Suppressor macrophage treated with lipopolysaccharide for 1 hour (primary cell): ENCODE measurements at places on chromosomes 11 and 22.
A peak's percentile ranks its signal among the peaks of the same experiment; 100 is the strongest.

DNA sequence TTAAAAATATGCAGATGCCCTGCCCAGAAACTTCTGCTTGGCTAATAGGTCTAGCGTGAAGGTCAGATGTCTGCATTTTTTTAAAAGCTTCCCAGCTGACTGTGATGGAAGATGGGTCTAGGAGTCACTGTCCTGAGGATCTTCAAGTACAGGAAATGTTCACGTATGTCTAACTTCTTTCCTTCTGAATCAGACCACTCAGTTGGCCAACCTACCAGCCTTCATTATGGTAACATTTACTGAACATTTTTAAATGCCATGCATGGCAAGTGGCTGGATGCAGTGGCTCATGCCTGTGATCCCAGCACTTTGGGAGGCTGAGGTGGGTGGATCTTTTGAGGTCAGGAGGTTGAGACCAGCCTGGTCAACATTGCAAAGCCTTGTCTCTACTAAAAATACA is 1.1 kb upstream of the PRG2 start:
- DNase-seq: no peak

DNA sequence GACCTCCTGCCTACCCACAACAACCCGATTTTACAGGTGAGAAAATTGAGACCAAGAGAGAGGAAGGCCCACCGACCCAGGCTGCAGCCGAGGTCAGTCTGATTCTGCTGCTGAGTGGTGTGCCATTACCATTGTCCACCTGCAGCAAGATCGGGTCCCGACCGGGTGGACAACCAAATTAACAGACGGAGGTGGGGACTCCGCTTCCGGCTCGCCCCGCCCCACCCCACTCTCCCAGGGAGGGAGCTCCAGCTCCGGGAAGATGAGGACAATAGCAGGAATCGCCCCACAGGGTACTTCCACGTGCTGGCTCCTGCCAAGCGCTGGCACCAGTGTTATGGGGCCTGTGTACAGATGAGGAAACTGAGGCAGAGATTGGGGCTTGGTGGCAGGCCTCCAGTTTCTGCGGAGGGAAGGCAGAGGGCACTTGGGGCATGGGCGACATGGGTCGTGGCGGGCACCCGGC is 425 bp upstream of the KDELR3 start:
- no peak for DNase-seq

GRCh38 chr11:30424321-30424720 is 101.4 kb downstream of the ARL14EP start:
- DNase-seq: no peak

DNA sequence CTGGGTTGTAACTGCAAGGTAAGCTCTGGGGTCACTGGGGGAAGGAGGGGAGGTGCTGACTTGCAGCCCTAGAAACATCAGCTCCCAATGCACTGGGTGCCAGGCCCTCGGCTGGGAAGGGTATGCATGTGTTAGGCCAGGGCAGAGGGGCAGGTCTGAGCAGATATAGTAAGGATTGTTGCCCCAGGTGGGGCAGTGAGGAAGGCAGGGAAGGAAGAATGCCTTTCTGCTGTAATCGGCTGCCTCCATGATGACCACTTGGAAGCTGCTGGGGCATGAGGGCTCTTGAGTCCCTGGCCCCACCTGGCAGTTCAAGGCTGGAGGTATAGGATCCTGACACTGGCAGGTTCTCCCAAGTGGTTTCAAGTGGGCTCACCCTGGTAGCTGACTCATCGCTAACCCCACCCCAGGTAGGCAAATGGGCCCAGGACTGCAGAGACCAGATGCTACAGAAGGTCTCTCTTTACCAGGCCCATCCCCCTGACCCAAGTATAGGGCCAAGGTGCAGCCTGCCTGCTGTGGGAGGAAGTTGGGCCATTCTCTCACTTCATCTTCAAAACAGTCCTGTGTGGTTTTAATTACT is 56.7 kb downstream of the TIMP3 start:
- DNase-seq: no peak

GRCh38 chr11:113901141-113901540 is 3.5 kb upstream of the HTR3B start:
- DNase-seq: no peak

DNA sequence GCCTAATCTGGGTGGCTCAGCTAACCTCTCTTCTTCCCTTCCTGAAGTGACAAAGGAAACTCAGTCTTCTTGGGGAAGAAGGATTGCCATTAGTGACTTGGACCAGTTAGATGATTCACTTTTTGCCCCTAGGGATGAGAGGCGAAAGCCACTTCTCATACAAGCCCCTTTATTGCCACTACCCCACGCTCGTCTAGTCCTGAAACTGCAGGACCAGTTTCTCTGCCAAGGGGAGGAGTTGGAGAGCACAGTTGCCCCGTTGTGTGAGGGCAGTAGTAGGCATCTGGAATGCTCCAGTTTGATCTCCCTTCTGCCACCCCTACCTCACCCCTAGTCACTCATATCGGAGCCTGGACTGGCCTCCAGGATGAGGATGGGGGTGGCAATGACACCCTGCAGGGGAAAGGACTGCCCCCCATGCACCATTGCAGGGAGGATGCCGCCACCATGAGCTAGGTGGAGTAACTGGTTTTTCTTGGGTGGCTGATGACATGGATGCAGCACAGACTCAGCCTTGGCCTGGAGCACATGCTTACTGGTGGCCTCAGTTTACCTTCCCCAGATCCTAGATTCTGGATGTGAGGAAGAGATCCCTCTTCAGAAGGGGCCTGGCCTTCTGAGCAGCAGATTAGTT is 14.2 kb upstream of the UVRAG start:
- no peak for DNase-seq

DNA sequence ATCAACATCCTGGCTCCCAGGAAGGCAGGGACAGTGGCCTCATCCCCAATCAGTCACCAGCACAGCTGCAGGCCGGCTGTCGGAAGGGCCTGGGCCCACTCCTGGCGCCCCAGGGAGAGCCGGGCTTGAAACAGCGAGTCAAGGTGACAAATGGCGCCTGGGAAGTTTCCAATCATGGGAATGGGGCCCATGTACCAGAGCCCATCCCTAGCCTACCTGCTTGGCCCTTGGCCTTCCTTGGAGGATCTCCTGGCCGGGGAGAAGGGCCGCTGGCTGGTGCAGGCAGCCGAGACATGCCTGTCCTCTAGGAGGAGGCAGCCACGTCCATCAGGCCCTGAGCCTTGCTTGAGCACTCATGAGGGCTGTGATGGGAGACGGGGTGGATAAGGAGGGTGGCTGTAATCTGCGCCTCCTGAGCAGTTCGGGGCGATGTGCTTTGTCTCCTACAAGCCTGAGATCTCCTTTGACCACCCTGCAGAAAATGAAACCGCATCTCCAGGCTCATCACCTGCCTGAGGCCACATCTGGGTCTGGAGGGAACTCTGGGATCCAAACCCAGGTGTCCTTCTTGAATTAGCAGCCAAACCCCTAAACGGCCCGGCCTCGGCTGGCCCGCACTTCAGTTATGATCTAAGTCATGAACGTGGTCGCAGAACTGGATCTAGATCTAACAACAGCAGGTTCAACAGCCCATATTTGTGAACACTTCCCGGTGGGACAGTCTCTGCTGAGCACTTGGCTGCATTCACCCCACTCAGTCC is 862.0 kb downstream of the TBC1D22A start:
- DNase-seq: no peak

- no peak for DNase-seq
Measured at GRCh38 chr22:19707347-19708290, 6.7 kb upstream of the SEPTIN5 start.

DNA sequence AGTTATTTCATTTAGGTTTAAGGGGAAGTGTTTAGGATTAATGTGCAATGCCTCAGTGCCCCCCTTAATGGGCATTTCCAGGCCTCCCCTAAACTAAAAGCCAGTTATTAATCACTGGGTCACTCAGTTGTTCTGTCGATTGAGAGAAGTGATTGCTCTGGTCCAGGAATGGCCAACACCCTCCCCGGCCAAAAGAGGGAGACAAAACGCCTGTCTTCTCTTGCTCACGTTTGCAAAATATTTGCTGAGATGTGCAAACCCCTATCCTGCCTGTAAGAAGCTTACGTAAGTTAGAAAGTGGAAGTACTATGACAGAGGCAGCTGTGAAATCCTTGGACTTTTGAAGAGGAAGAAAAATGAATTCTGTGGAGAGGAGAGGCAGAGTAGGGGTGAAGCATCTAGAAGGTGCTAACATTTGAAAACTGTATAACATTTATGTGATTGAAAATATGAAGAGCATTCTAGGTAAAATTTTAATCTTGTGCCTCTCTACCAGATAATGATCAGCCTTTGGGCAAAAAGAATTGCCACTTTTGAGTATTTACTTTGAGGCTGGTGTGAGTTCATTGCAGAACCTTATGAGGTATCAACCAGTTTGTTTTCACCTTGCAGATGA is 37.7 kb downstream of the NTM start:
- peak; percentile 89 for DNase-seq

DNA sequence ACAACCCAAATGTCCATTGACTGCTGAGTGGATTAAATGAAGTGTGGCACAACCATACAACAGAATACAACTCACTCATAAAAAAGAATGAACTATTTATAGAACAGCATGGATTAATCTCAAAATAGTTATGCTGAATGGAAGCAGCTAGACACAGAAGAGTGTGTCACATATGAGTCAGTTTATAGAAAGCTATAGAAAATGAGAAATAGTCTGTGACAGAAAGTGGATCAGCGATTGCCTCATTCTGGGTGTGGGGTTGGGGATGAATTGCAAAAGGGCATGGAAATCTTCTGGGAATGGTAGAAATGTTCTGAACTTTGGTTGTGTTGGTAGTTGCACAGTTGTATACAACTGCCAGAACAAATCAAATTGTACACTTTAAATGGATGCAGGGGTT is 37.4 kb downstream of the PRR5L start:
- DNase-seq: peak; percentile 59

DNA sequence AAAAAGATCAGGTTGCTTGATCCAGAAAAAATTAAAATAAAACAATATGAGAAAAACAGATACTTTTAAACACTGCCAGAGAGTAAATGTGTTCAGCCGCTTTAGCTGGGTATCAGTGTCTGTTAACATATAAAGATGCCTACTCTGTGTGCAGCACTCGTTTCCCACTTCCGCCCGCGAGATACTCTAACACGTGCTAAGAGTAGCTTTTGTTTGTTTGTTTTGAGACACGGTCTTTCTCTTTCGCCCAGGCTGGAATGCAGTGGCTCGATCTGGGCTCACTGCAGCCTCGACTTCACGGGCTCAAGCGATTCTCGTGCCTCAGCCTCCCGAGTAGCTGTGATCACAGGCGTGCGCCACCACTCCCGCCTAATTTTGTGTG is 531 bp upstream of the MEN1 start:
- DNase-seq: no peak

DNA sequence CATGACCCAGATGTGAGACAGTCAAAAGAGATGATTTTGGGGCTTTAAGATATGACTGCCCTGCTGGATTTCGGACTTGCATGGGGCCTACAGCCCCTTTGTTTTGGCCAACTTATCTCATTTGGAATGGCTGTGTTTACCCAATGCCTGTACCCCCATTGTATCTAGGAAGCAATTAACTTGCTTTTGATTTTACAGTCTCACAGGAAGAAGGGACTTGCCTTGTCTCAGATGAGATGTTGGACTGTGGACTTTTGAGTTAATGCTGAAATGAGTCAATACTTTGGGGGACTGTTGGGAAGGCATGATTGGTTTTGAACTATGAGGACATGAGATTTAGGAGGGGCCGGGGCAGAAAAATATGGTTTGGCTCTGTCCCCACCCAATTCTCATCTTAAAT is 88.4 kb downstream of the RSF1 start:
- DNase-seq: no peak

GRCh38 chr11:97355230-97355629 is 965.4 kb downstream of the JRKL start:
- DNase-seq: no peak

- no peak for DNase-seq
Measured at GRCh38 chr11:46055371-46055770, 65.9 kb downstream of the PHF21A start.

DNA sequence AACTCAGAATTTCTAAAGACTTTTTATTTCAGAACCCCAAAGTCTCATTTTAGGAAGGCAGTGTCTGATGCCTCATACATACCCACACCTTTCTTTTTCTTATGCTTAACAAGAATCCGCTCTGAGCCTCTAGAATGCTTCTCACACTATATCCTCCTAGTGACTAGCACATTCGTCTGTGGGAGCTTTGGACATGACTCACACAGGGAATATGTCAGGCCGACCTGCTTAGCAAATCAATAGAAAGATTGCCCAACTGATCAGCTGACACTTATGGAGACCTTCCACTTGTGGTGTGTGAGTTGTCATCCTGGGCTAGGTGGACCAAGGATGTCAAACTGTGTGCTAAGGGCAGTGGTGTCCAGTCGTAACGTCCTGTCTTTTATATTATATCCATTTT is 129.9 kb upstream of the TTC12 start:
- peak; percentile 83 for DNase-seq

- no peak for DNase-seq
Measured at GRCh38 chr22:45296628-45297297, 12.0 kb downstream of the UPK3A start.

GRCh38 chr11:130592056-130592455 is 143.6 kb downstream of the ADAMTS15 start:
- no peak for DNase-seq

GRCh38 chr11:119669487-119669886 is 59.5 kb downstream of the NECTIN1 start:
- DNase-seq: no peak

DNA sequence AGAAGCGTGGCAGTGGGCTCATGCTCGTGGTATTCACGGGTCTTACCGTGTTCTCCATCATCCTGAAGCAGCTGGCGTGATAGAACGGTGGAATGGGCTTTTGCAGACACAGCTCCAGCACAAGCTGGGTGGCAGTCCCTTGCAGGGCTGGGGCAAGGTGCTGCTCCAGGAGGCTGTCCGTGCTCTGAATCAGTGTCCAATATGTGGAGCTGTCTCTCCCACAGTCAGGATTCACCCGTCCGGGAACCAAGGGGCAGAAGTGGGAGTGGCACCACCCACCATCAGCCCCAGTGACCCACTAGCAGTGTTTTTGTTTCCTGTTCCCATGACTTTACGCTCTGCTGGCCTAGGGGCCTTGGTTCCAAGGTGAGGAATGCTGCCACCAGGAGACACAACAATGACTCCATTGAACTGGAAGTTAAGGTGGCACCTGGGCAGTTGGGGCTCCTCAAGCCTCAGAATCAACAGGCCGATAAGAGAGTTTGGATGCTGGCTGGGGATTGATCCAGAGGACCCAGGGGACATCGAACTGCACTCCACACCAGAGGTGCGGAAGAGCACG is 16.9 kb upstream of the CD81 start:
- DNase-seq: no peak

DNA sequence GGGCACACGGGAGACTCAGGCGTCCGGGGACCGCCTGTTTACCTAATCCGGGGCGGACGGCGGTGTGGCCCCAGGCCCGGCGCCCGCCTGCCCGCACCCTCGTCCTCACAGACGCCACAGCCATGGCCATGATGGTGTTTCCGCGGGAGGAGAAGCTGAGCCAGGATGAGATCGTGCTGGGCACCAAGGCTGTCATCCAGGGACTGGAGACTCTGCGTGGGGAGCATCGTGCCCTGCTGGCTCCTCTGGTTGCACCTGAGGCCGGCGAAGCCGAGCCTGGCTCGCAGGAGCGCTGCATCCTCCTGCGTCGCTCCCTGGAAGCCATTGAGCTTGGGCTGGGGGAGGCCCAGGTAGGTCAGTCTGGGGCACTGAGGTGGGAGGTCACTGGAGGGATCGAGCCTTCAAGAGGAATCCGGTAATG is 10.0 kb upstream of the RAB1B start:
- DNase-seq: no peak
